ENCODE measurements at places on chromosomes 3 and 15. TPM values are rescaled to one million over a fixed set of nuclear protein-coding genes. Genes with fewer than 3 reads are reported as not detected.

PDZRN3 gene
- 38.0 TPM for polyA plus RNA-seq

GPR156 gene
- 2.7 TPM for polyA plus RNA-seq

SLMAP gene
- polyA plus RNA-seq: 48.8 TPM

RAB6B gene
- 18.3 TPM for polyA plus RNA-seq

RRP9 gene
- polyA plus RNA-seq: 18.0 TPM

SPPL2A gene
- polyA plus RNA-seq: 96.3 TPM

STXBP5L gene
- 0.15 TPM for polyA plus RNA-seq

SMARCC1 gene
- polyA plus RNA-seq: 129 TPM

TRPM1 gene
- 0.37 TPM for polyA plus RNA-seq

POPDC2 gene
- 5.6 TPM for polyA plus RNA-seq

MYLK gene
- polyA plus RNA-seq: 136 TPM

TEX55 gene
- not detected for polyA plus RNA-seq

SLC22A14 gene
- 0.66 TPM for polyA plus RNA-seq

XCR1 gene
- 0.17 TPM for polyA plus RNA-seq

ADAMTSL3 gene
- polyA plus RNA-seq: 4.6 TPM

CFAP100 gene
- polyA plus RNA-seq: 3.3 TPM

SQOR gene
- 23.0 TPM for polyA plus RNA-seq

CIB1 gene
- 55.4 TPM for polyA plus RNA-seq

CMTM8 gene
- polyA plus RNA-seq: 10.9 TPM
